ENCODE measurements at places on chromosomes 1 and 21.

DNA sequence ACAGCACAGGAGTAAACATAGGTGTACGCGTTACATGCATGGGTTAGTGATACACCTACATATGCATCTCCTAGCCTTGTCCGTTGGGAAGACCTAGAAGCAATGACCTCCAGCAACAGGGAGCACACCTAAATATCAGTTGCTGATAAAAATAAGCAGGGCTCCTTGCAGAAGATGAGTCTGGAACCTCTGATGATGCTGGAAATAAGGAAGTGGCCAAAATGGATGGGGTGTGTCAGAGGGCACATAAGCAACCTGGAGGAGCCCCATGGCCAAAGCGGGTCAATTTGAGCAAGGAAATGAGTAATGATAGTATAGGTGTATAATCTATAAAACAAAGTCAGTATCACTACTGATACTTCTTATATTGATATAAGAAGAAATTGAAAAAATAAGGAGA lies 13.7 kb downstream of the ADARB1 start:
- DNase-seq, result no peak

- DNase-seq, result no peak
Measured at GRCh38 chr1:233654658-233655280, 40.9 kb downstream of the KCNK1 start.

- no peak for DNase-seq
Measured at GRCh38 chr1:100164216-100164615, 13.8 kb downstream of the LRRC39 start.

DNA sequence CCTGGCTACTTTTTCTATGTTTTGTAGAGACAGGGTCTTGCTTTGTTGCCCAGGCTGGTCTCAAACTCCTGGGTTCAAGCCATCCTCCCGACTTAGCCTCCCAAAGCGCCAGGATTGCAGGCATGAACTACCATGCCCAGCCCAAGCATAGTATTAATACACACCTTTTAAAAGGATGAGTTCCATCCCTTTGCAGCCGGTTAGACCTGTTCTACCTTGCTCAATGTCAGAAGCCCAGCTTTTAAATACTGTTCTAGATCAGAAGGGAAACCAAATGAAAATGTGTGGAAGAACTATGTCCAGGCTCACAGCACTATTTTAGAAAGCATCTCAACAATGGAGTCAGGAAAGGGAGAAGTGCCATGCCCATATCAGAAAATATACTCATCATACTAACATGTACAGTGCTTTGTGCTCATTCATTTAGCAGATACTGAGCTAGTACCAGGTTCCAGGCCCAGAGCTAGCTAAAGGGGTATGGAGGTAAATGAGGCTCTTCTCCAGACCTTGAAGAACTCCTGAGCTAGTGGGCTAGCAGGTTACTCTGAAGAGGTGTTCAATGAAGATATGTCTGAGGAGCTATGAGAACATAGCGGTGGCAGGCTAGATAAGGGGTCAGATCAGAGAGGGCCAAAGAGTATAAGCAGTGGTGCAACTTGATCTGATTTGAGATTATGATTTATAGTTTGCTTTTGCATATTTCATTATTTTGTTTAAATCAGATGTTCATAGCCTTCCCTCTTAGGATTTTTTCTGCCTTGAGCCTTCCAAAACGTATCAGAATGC lies 78.2 kb downstream of the RNF220 start:
- no peak for DNase-seq

- DNase-seq, result no peak
Measured at GRCh38 chr1:3482378-3482849, 27.9 kb downstream of the ARHGEF16 start.

DNA sequence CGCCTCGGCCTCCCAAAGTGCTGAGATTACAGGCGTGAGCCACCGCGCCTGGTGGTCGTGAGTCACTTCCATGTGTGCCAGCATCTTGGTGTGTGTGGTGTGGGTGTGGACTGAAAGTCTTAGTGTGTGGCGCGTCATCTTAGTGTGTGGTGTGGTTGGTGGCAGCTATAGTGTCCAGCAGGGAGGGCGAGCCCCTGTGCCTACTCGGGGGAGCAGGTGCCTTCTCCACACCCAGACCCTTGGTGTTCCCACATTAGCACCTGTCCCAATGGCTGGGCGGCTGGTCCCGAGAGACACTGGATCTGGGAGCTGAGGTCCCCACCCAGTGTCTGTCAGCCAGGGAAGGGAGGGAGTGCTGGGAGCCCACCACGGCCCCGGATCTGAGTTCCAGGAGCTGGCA lies 2.8 kb downstream of the SCNN1D start:
- DNase-seq, result no peak

GRCh38 chr1:246113555-246114095 lies 393.5 kb downstream of the SMYD3 start:
- DNase-seq, result no peak

GRCh38 chr1:26220199-26220912 lies 13.6 kb upstream of the CEP85 start:
- DNase-seq, result no peak

GRCh38 chr21:42229676-42230075 lies 10.7 kb downstream of the ABCG1 start:
- no peak for DNase-seq

- no peak for DNase-seq
Measured at GRCh38 chr1:94094469-94095111, 26.4 kb downstream of the ABCA4 start.

- DNase-seq, result no peak
Measured at GRCh38 chr1:59682396-59683080, 132.2 kb upstream of the HOOK1 start.

- DNase-seq, result no peak
Measured at GRCh38 chr21:42630626-42631025, 22.8 kb upstream of the PDE9A start.

DNA sequence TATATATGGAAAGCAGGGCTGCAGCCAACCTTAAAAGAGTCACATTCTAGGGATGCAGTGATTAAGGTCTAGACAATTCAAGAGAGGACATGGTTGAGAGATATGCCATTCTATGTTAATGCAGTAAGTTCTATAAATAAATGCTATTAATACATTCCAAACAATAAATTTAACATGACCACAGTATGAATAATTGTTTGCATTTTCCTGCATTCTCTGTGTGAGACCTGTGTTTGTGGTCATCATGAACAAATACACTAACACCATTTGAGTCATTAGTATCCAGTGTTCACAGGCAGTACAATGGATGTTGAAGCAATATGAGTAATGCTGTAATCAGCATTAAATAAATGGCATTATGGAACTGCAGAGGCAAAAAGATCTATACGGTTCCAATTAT lies 5.5 kb upstream of the ZRANB2 start:
- no peak for DNase-seq

- DNase-seq, result no peak
Measured at GRCh38 chr1:224054012-224054411, 59.9 kb upstream of the FBXO28 start.

- peak; percentile 86 for DNase-seq
Measured at GRCh38 chr1:12052008-12052573, 11.0 kb upstream of the TNFRSF8 start.

DNA sequence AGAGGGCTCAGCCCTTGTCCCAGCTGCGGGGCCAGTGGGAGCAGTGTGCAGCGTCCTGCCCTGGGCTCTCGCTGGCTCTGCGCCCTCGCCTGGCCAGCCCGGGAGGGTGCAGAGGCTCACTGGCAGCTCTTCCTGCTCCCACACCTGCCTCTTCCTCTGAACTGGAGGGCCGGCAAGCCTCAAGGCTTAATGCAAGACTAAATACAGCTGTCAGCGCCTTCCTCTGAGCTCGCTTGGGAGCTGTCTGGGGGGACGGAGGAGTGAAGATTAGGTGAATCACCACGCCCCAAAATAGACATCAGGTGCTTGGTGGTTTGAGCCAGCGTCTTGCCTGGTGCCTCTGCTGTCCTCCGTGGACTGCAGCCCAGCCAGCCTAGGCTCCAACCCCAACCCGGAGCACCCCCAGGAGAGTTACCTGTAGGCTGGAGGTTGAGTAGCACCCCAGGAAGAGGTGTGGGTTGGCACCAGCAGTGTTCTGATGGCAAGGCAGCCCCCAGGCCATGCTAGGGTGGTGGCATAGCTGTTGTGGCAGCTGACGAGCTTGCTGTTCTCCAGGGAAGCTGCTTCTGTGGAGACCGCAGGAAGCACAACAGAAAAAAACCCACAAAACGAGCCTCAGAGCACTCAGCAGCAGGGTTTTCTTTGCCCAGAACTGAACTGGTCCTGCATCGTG lies 36.9 kb downstream of the UMODL1 start:
- peak; percentile 91 for DNase-seq

DNA sequence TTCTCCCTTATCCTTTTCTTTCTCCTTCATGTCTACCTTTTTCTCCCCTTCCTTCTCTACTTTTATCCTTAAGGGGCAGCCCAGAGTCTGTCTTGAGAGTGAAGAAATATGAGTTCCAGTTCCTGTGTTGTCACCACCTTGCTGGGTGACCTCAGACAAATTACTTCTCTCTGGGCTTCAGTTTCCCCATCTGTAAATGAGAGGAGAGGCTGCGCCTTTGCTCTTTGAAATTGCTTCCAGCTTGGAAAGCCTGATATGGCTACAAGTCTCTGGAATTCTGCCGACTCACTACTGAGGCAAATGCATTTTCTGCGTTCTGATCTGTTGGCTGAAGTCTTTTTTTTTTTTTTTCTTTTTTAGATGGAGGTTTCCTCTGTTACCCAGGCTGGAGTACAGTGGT lies 119.2 kb downstream of the SYF2 start:
- DNase-seq, result no peak

- DNase-seq, result no peak
Measured at GRCh38 chr1:9197186-9198099, 37.1 kb upstream of the H6PD start.

DNA sequence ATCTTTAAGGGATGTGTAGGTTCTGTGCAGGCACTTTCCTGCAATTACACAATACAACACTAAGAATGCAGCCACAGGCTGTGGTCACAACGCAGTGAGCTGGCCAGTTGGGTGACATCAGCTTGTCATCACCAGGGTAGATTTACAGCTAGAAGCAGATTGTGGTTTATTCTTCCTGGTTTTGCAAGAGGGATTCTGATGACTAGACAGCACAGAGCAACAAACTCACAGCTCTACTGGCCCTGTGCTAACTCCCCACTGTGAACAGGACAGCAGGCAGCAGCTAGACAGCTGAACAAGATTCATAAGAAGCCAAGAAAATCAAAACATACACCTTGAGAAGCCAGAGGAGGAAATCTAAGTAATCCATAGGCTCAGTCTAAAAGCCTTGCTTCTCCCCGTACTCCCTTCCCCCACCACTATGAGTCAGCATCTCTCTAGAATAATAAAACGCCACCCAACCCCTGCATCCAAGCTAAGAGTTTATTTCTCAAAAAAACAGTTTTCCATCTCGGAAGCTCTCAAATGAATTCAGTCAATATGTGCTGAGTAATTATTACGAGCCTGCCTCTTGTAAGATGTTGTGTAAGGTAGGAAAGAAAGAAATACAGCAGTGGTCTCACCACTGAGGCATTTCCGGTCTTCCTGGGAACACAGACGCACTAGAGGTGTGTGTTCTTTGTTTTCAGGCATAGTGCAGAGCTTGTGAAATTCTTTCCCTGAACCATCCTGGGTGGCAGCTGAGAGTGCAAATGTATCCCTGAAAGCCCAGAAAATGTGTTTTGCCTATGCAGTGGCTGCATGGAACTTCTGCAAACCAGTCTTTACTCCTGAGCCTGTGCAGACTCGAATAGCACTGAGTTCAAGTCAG lies 162.8 kb downstream of the NTPCR start:
- peak; percentile 15 for DNase-seq

DNA sequence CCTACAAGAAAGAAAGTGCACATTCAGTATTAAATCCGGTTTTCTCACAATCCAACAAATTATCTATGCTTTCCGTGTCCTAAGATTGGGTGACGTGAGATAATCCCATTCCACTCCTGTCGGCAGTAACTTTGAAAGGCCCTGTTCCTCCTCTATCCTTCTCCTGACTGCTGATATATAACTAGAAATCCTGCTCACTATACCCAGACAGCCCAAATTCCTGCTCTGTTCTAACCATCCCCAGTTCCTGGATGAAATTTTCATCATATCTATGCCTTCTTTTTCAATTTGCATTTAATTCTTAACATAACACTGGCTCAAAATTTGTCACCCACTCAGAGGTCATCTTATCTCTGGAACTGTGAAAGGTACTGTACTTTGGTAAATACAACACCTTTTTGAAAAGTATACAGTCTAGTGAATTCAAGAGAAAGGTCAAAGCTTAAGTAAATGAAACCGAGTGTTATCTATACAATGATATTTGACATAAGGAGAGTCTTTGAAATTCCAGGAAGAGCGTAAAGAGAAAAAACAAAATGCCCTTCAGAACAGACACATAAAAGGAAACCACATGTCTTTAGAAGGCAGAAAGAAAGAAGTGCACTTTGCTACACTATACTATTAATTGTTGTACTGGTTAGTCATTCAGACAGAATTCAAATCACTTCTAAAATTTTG lies 200.5 kb upstream of the NEGR1 start:
- DNase-seq, result no peak

- DNase-seq, result no peak
Measured at GRCh38 chr1:35876988-35877387, 6.0 kb upstream of the AGO1 start.

- DNase-seq, result no peak
Measured at GRCh38 chr1:67777016-67777415, 56.3 kb downstream of the GNG12 start.

- no peak for DNase-seq
Measured at GRCh38 chr1:15985611-15986297, 9.9 kb upstream of the ZBTB17 start.

GRCh38 chr1:37433171-37433570 lies 41.2 kb upstream of the ZC3H12A start:
- no peak for DNase-seq

DNA sequence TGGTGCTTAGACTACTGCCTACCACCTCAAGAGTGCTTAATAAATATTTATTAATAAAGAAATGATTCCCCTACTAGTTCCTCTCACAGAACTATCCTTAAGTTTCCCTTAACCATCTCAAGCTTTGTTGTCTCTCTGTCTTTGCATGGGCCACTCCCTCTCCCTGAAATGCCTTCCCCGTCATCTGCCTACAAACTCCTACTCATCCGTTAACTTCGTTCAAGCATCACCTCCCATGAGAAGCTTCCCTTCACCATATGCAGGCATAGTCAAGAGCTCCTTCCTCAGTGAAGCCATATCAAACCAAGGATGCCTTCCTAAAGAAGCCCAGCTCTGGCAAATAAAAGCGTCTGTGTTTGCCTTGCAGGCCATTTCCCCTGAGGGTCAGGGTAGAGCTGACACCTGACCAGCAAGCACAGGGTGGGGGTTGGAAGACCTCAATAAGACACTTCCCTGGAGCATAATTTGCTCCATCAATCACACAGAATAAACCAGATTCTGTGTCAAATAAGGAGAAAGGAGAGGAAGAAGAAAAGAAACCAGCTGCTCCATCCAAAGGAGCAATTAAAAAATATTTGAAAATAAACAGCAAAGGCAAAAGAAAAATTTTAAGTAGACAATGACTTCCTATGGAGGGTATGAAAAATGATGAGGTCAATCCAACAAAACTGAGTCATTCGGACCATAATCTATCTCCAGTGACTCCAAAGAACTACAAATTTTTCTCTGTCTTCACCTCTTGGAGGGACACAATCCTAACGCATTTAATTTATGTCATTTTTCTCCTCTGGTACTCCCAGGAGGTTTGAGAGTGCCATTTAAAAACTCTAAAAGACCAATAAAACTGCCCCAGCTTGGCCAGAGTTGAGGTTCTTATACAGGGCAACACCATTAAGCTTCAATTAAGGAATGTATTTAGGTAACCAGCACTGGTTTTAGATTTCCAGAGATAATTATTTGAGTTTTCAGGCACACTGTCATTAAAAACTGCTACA lies 303.6 kb downstream of the KCNH1 start:
- no peak for DNase-seq

Measured in GM10248 (cell line).